ENCODE measurements at places on chromosomes 1 and 21. TPM values are rescaled to one million over a fixed set of nuclear protein-coding genes. Genes with fewer than 3 reads are reported as not detected.

HSD3B1 gene
- not detected for total RNA-seq

ST6GALNAC3 gene
- 0.77 TPM for total RNA-seq

RORC gene
- 0.05 TPM for total RNA-seq

ZNF678 gene
- total RNA-seq = 1.7 TPM

SLAMF7 gene
- total RNA-seq = 1.7 TPM

CALML6 gene
- not detected for total RNA-seq

KRTAP11-1 gene
- total RNA-seq = not detected

WNT2B gene
- 0.14 TPM for total RNA-seq

RAB42 gene
- 3.5 TPM for total RNA-seq

CCDC24 gene
- total RNA-seq = 8.3 TPM

OR2L13 gene
- total RNA-seq = not detected

CENPF gene
- 71.6 TPM for total RNA-seq

LRRC71 gene
- 0.14 TPM for total RNA-seq

ST6GALNAC5 gene
- not detected for total RNA-seq

SLC44A5 gene
- not detected for total RNA-seq

BNIPL gene
- total RNA-seq = 0.06 TPM

UQCRHL gene
- 8.9 TPM for total RNA-seq

MFSD2A gene
- total RNA-seq = 6.9 TPM

MSH4 gene
- total RNA-seq = not detected

VSIG8 gene
- total RNA-seq = not detected

KCNH1 gene
- total RNA-seq = 2.0 TPM

PLA2G2F gene
- total RNA-seq = not detected

CFHR4 gene
- not detected for total RNA-seq
